ENCODE measurements at places on chromosomes 16 and 17.

DNA sequence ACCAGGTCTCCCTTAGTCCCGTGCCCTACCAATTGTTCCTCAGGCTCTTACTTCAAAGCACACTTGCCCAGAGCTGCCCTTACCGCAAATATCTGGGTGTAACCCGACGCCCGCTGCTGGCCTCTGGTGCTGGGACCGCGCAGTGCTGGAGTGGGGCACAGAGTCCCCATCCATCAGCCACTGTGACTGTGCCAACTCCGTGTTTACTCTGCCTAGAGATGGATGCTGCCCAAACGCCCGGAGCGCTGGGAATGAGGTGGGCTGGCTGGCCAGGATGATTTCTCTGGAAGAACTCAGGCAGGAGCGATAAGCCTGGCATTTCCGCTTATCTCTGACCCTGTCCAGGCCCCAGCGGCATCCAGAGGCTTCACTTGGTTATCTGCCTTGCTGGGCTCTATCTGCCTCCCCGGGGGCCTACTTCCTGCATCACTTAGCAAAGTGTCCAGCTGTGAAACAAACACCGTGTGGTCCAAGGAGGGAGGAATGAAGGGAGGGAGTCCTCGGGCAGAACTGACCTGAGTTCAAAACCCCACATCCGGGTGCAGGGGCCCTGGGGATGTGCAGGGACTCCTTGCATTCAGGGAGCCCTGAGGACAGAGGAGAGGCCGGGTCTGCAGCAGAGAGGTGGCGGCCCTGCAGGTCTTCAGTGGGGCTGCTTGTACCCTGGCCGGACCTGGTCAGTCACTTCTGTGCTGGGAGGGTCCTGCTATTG is 9.4 kb upstream of the MYLK3 start:
- no peaks in the 10 kb centered on the region for H3K4me1 ChIP-seq
- H3K27ac ChIP-seq = no peak overlapping the region
- no peaks in the 10 kb centered on the region for H3K27me3 ChIP-seq

DNA sequence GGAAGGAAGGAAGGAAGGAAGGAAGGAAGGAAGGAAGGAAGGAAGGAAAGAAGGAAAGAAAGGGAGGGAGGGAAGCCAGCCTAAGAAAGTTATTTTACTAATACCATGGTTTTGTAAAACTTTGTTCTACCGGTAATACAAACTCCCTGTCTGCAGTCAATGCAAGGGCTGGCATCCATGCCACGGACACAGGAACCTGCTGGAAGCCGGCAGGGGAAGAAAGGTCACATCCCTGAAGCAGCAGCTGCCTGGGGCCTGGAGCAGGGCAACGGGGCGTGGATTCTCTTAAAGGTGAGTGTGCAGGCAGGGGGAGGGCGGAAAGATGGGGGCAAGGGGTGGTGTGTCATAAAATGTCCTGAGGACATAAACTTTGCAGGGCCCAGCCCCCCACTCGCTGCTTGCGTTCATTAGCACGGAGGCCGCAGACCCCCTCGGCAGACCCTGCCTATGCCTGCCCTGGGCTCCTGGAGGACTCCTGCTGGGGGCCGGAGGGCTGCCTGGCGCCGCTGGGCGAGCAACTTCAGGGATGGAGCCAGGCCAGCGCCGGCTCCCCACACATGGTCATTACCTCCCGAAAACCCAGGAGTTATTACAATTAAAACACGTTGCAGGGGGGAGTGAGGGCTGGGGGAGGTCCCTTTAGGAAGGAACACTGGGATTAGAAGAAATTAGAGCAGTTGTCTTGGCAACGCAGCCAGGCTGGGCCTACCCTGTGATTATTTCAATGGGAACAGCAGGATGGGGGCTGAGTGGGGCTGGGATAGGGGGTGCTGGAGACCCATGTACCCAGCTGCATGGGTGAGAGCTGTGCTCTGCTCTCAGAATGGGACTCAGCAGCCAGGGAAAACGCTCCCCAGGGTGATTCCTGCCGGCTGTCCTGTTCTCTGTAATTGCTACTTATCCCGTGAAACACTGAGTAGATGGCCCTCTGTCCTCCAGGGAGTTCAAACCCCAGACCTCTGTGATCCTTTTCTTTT is 257.9 kb downstream of the SOX9 start:
- no peaks in the 10 kb centered on the region for H3K27me3 ChIP-seq
- H3K27ac ChIP-seq = no peak overlapping the region
- H3K4me1 ChIP-seq = peaks cover 10% of the 10 kb centered on the region
- H3K36me3 ChIP-seq = no peaks in the 10 kb centered on the region

DNA sequence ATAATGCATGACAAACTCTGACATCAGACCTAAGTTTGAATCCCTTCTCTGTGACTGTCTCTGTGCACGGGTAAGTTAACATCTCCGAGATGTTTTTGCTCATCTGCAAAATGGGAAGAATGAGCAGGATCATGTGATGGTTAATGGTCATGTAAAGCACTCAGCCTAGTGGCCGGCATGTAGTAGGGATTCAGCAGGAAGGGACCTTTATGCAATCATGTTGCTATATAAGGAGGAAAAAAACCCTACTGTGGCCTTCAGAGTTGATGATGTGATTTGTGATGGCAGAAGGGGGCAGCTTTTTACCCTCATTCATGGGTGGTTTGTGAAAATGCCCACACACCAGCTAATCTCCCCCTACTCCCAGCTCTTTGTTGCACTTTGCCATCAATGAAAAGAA is 24.1 kb downstream of the CLEC16A start:
- H3K4me1 ChIP-seq = no peaks in the 10 kb centered on the region
- no peak overlapping the region for H3K4me3 ChIP-seq
- peaks cover 15% of the 10 kb centered on the region for H3K36me3 ChIP-seq
- H3K27ac ChIP-seq = no peak overlapping the region

- no peaks in the 10 kb centered on the region for H3K4me1 ChIP-seq
- peak; percentile 47 for DNase-seq
- no peak overlapping the region for H3K27ac ChIP-seq
- H3K4me3 ChIP-seq = no peak overlapping the region
These were observed 26.9 kb downstream of the RGS9 start for GRCh38 chr17:65163990-65164495.

DNA sequence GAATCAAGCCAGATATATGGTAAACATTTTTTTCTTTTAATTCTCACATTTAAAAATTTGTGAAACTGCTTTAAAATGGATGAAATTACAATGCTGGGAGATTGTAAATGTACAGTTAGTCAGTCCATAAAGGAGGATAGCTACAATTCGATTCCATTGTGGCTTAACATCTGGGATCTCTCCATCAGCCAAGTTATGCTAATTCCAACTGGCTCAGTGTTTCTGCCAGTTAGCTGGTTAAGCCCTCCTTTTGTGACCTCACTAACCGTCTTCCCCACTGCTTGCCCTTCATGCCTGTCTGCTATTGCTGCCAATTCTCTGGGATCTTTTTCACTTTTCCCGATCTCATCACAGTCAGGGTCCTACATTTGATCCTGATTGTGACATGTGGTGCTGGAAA is 1347.6 kb downstream of the CDH11 start:
- no peak overlapping the region for H3K27ac ChIP-seq
- H3K4me3 ChIP-seq = no peak overlapping the region
- H3K36me3 ChIP-seq = peaks cover 1% of the 10 kb centered on the region
- no peak for DNase-seq

DNA sequence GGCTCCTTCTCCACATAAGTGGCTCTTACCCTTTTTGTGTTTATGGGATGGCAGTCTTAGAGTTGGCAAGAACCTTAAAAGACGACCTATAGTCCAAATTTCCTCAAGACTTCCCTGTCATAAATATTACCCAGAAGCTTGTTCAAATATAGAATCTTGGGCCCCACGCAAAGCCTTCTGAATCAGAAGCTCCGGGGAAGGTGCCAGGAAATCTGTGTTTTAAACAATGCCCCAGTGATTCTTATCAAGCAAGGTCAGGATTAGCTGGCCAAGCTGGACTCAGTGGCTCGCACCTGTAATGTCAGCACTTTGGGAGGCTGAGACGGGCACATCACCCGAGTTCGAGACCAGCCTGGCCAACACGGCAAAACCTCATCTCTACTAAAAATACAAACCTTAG is 85.7 kb downstream of the TIMM22 start:
- H3K4me1 ChIP-seq = peaks cover 2% of the 10 kb centered on the region
- H3K27ac ChIP-seq = no peak overlapping the region
- H3K36me3 ChIP-seq = no peaks in the 10 kb centered on the region
- no peaks in the 10 kb centered on the region for H3K27me3 ChIP-seq
- H3K4me3 ChIP-seq = no peak overlapping the region
- DNase-seq = no peak

DNA sequence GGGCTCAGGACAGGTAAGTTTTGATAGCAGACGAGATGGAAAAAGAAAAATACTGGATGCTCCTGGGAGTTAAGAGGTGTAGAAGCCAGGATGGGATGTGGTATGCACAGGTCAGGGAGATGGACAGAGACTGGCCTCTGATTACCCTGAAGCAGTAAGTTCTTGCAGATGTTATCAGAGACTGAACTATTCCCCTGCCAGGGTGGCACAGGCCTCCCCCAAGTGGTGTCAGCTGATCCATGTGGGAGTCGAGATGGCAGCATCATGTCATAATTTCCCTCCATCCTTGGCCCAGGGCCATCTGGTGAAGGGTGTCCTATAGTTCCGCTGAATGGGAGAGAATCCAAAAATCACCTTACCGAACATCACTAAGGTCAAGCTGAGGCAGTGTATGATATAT is 14.1 kb upstream of the NKD1 start:
- no peak overlapping the region for H3K4me3 ChIP-seq
- no peaks in the 10 kb centered on the region for H3K36me3 ChIP-seq
- DNase-seq = no peak
- no peaks in the 10 kb centered on the region for H3K4me1 ChIP-seq

GRCh38 chr16:28845293-28845692 is 855 bp downstream of the TUFM start:
- H3K4me3 ChIP-seq = peak overlapping the region; percentile 96
- DNase-seq = no peak
- peaks cover 36% of the 10 kb centered on the region for H3K36me3 ChIP-seq
- no peak overlapping the region for H3K27ac ChIP-seq

DNA sequence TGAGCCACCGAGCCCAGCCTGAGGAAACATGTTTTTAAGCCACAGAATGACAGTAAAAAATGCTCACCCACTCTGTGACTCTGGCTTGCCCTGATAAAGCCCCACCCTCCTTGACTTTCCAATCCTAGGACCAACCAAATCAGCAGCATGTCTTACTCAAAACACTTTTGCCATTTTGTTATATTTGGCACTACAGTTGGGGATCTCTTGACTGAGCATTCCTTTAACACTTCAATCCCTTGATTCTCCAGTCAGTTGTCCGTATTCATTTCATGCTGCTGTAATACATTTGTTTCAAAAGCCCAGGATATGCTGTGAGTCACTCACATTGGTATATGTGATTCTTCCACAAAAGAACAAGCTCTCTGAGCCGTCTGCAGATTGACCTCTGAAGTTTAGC is 8.2 kb downstream of the MYH3 start:
- H3K4me1 ChIP-seq = no peaks in the 10 kb centered on the region
- H3K27me3 ChIP-seq = no peaks in the 10 kb centered on the region
- no peak overlapping the region for H3K4me3 ChIP-seq
- H3K36me3 ChIP-seq = no peaks in the 10 kb centered on the region
- no peak for DNase-seq

DNA sequence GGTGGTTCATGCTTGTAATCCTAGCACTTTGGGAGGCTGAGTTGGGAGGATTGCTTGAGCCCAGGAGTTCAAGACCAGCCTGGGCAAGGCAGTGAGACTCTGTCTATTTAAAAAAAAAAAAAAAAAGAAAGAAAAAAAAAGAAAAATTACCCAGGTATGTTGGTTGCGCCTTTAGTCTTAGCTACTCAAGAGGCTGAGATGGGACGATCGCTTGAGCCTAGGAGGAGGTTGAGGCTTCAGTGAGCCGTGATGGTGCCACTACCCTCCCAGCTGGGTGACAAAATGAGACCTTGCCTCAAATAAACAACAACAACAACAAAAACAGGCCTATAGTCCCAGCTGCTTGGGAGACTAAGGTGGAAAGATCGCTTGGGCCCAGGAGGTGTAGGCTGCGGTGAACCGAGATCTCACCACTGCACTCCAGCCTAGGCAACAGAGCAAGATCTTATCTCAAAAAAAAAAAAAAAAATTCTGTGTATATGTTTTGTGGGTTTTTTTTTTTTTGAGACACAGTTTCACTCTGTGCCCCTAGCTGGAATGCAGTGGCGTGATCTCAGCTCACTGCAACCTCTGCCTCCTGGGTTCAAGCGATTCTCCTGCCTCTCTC is 12.5 kb upstream of the ANKRD40CL start:
- no peak for DNase-seq
- no peaks in the 10 kb centered on the region for H3K36me3 ChIP-seq
- H3K4me3 ChIP-seq = no peak overlapping the region
- no peaks in the 10 kb centered on the region for H3K4me1 ChIP-seq
- no peak overlapping the region for H3K27ac ChIP-seq

DNA sequence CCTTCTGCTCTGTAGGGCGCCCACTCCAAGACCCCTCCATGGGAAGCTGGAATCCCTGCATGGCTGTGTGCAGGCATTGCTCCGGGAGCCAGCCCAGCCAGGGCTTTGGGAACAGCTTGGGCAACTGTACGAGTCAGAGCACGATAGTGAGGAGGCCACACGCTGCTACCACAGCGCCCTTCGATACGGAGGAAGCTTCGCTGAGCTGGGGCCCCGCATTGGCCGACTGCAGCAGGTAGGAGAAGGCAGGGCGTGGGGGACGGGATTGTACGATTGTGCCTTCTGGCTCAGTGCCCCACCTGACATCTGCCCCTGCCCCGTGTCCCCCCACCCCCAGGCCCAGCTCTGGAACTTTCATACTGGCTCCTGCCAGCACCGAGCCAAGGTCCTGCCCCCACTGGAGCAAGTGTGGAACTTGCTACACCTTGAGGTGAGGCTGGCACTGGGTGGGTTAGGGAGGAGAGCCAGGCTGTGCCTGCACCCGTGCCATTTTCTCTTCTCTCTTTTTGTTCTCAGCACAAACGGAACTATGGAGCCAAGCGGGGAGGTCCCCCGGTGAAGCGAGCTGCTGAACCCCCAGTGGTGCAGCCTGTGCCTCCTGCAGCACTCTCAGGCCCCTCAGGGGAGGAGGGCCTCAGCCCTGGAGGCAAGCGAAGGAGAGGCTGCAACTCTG is 8.7 kb upstream of the TMEM88 start:
- peaks cover 3% of the 10 kb centered on the region for H3K27me3 ChIP-seq
- H3K27ac ChIP-seq = no peak overlapping the region
- no peaks in the 10 kb centered on the region for H3K4me1 ChIP-seq
- H3K4me3 ChIP-seq = peak overlapping the region; percentile 35

- no peaks in the 10 kb centered on the region for H3K4me1 ChIP-seq
- no peak for DNase-seq
- H3K27me3 ChIP-seq = no peaks in the 10 kb centered on the region
- H3K36me3 ChIP-seq = peaks cover 26% of the 10 kb centered on the region
- H3K27ac ChIP-seq = no peak overlapping the region
These were observed 104.3 kb downstream of the HS3ST3B1 start for GRCh38 chr17:14405189-14405588.
